Ecto neural progenitor cell (in vitro differentiated cells): ENCODE measurements at places on chromosomes 7 and 10.

DNA sequence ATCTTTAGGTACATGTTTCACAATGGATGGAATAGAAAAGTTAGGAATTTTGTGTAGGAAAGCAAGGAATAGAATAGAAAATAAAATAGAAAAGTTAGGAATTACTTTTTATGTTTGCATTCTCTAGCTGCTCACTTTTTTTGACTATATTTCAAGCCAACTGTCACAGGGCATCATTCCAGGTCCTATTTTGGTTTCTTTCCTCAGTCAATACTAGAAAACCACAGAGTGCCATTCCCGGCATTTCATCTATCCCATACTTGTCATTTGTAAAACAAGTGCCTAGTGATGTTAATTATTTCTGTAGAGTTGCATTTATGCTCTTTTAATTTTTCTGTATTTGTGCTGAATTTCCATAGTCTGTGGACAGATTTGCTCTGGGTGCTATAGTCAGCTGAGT lies 66.2 kb downstream of the SDK1 start:
- no peak for DNase-seq

GRCh38 chr10:51000976-51001375 lies 73.3 kb upstream of the PRKG1 start:
- DNase-seq, result no peak

GRCh38 chr10:4503076-4503475 lies 322.9 kb upstream of the AKR1E2 start:
- no peak for DNase-seq

GRCh38 chr10:79491143-79491835 lies 21.0 kb upstream of the EIF5AL1 start:
- DNase-seq, result peak; percentile 26

DNA sequence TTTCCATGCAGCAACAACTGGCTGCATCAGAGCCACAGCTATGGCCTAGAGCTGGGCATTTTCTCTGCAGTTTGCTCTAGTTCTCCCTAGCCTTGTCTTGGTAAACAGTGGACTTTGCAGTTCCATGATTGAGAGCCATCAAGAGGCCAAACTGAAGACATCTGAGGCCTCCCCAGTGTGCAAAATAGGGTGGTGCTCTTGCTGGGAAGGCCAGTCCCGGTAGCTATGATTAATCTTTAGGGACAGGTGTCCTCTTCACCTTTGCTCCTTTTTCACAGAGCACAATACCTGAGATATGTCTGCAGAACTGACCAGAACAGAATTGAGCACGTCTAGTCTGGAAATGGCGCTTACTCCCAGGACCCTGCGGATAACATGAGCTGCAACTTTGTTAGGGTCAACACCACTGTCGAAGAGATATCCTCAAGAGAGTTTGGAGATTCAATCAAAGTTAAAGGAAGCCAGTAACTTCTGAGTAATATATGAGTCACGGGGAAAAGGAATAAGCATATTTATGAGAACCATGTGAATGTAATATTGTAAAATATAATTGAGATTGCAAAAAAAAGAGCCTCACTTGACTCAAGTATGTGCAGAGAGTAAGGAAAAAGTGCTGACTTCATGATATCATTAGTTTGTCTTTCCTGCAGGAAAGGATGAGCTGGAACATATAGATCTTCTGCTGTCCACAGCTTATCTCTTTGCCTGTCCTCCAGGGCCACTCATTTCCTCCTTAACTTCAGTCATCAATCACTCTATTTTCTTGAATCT lies 76.7 kb downstream of the ANK3 start:
- DNase-seq, result no peak

DNA sequence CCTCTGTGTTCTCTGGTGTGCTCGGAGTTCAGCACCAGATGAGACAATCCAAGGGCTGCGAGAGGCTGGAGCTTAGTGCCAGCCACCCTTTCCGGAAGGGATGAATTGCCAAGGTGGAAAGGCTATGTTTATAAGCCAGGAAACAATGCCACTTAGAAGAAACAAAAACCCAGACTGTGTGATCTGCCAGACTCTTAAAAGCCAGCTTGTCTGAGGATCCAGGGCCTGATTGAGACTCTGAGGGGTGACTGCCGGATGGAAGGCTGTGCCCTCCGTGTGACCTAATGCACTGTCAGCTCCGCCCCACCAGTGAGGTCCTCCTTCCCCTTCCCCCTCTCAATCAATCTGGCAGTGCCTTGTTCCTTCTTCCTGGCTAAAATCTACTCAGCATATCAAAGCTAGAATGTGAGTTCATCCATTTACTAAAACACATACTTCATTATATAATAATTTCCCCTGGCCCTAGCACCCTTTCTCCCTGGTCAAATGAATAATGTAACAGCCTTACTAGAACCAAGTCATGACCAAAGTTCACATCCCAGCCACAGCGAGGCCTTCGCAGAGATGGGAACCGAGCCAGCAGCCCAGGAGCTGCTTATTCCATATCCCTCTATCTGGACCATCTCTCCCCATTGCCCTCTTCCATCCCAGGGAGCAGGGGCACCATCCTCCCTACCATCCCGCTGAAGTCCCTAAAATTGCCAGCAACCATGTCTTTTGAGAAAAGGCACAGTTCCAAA lies 25.5 kb downstream of the FAM107B start:
- no peak for DNase-seq

GRCh38 chr10:112758961-112759360 lies 191.1 kb upstream of the TCF7L2 start:
- no peak for DNase-seq

GRCh38 chr7:118945911-118946682 lies 721.6 kb downstream of the ANKRD7 start:
- no peak for DNase-seq

- no peak for DNase-seq
Observed at GRCh38 chr7:123682690-123683089, 27.0 kb downstream of the LMOD2 start.
